ENCODE measurements at places on chromosomes 12 and 14.

DNA sequence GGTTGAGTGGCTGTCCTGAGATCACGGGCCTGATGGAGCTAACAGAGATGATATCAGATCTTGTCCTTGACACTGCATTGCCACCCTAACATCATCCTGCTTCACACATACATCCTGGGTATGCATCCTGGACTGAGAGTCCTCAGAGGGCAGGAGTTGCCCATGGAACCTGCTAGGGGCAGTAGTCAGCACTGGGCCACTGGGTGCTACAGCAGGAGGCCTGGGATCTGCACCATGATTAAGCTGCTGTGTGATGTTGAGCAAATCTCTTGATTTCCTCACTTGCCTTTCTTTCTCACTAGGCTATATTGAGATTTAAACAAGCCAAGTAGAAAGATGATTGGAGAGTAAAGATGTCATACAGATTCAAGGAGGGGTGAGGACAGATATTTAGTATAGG is 22.1 kb upstream of the EIF4B start:
- no peak for DNase-seq

- no peak for DNase-seq
Measured at GRCh38 chr12:89135976-89136634, 216.2 kb downstream of the DUSP6 start.

DNA sequence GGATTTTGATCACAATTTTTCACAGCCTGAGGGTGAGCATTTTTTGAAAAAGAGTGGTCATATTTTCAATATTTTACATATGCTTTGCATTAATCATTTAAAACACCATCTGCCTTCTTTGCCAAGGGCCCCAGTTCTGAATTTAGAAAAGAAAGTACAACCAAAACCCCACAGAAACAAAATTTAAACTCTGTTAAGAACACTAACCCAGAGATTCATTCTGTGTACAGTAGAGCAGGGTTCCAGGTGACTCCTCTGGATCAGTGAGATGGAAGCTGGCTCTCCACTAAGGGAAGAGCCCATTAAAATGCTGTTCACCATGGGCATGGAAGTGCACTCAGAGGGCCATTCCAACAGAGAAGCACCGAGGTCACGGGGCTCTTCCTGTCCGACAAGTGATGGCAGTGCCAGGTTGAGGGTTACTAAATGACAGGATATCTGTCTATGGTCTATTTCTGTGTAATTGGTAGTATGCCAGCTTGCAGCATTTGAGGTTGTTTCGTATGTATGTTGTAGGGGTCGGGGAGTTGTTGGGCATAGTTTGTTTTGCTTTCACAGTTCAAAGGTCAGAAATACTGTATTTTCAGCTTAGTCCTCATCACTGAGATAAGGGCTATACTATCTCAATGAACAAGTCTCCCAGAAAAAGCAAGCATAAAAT is 95.9 kb downstream of the SLC35F4 start:
- no peak for DNase-seq

GRCh38 chr12:22413592-22413991 is 79.1 kb upstream of the ST8SIA1 start:
- no peak for DNase-seq

DNA sequence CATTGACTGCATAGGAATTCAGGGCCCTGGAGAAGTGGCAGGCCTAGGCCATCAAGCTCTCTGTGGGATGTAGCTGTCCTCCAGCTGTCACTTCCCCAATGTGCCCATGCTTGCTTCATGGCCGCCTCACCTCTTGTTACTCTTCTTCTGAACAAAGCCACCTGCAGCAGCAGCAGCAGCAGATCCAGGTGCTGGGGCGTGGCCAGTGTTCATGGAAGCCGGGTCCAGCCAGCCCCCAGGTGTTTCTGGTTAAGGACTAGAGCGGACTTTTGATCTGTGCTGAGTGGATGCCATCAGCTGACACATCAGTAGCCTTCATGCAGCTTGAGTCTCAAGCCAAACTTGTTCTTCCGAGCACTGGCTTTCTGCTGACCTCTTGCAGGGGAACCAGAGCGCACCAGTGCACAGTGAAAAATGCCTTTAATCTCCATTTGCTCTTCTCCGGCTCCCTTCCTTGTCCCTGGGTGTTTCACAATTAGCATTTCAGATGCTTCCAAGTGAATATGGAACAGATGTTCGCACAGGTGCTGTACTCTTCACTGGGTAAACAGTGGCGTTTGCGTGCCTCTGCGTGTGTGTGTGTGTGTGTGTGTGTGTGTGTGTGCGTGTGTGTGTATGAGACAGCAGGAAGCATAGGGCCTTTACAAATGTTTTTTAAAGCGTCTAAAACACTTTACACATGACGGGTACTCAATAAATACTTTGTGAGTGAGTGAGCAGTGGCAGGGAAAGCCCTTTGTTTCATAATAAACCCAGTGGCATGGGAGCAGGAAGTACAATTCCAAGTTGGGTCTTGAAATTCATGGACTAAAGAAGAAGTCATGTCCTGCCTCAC is 20.1 kb downstream of the TPCN1 start:
- DNase-seq, result no peak

DNA sequence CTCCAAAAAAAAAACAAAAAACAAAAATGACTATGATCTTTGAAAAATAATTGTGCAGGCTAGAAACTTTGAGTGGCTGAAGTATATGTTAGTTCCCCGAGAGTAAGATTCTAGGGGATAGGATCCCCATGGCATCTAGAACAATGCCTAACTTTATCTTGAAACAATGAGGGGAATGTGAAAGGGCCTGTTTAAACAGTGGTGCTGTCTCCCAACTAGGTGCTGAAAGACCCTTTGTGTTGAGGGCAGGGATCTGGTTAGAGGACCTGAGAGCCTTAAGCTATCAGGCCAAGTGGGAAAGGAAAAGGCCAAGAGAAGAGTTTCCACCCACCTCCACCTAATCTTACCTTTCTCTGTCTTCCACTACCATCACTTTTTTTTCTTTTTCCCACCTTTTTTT is 6.8 kb upstream of the YLPM1 start:
- no peak for DNase-seq

DNA sequence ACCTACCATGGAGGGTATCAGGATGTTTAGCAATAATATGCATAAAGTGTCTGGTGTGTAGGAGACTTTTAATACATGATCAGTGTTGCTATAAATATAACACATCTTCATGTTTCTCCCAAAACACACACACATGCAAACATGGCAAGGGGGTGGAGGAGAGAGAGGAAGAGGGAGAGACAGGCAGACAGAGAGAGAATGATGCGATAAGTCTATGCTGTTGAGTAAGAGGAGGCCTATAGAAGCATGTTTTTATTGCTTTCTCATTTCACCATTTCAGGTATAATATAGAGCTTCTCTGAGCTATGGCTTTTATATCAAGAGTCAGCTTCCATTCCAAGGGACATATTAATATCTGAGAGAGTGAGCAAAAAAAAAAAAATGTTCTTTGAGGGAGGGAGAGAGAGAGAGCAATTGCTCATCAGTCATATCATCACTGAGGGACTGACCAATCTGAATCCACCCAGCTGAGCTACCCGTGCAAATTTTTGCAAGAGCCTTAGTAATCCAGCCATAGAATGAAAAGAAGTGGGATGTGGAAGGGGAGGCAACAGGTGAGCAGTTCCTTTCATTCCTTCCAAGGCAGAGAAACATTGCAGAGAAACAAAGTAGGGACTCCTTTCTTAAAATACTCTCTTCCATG is 54.8 kb upstream of the RASSF8 start:
- no peak for DNase-seq

GRCh38 chr12:28795311-28795710 is 353.8 kb upstream of the FAR2 start:
- DNase-seq, result no peak

GRCh38 chr12:7128681-7129286 is at the start of gene RBP5:
Gene RBP5 (minus strand): TSS chr12:7128889. CDS start chr12:7128775, 114 bp downstream.
- no peak for DNase-seq

DNA sequence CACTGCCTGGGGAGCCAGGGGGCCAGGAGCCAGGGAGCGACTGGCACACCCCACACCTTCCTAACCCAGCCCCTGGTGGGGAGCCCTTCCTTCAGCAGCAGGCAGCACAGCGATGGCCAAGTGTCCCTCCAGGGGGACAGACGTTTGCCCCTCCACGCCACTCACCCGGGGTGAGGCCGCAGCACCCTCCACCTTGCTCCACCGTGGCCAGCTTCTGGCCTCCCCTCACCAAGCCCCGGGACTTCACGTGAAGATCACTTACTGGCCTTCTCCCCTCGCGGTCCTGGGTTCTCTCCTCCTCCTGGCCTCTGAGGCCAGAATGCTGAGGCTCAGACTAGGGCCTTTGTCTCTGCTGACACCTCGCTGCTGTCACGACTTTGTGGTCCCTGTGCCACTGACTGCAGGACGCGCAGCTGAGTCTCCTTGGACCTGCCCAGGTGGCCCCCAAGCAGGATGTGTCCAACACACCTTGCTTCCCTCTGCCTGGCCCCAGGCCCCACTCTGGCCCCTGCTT is 3.5 kb upstream of the ASPG start:
- no peak for DNase-seq

GRCh38 chr12:94595152-94595551 is 55.2 kb downstream of the TMCC3 start:
- no peak for DNase-seq

DNA sequence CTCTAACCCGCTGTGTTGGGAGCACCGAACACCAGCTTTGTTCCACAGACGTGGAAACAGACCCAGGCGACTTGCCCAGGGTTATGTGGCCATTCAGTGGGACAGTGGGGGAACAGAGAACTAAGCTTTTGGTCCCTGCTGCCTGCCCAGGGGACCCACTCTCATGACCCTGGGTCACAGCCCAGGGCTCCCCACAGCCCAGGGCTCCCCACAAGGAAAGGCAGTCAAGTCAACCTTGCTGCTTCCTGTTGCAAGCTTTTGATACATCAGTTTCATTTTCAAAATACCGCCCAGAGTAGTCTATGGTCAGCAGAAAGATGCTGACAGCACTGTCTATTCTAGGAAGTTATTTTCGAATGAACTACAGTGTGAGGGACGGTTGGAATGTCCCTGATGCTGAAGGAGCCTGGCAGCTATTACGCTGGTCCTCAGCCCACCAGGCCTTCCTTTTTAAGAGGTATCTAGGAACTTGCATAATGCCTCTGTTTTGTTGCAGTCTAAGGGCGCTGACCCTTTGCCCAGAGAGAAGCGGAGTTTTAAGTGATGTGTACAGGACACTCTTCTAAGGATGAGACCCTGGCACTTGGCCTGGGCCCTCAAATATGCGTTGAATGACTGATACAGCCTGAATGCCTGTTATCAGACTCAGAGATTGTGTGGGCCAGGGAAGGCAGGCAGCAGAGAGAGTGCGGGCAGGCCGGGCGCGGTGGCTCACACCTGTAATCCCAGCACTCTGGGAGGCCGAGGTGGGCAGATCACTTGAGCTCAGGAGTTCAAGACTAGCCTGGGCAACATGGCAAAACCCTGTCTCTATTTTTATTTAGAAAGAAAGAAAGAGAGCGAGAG is 12.6 kb upstream of the TTC7B start:
- DNase-seq, result no peak

DNA sequence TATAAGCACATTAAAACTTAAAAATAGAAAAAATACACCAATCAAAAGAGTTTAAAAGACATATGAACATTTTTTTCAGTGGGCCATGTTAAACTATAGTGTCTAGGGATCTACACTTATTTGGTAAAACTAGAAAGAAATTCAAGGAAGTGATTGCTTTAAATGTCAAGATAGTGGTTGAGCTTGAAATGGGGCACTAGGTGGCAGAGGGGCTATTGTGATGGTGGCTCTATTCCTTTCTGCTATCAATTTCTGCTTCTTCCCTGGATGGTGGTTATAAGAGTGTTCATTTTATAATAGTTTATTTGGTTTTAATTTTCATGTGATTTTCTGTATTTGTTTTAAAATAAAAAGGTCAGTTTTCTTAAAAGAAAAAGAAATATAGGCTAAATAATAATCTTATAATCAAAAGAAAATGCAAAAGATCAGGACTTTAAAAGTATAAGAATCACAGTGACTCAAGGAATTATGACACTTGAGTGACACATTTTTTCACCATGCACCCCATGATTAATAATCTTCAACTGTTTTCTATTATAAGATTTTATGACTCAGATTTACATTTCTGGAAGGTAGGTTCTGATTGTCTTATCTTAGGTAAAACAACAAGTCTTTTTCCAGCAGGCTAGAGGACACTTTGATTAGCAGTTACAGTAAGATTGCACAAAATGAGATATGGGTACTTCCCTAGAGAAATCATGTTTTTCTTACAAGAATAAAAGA is 137.5 kb downstream of the FSCB start:
- no peak for DNase-seq
